Diencephalon (tissue), 1 donor: ENCODE measurements at places on chromosomes 4 and X. TPM values are rescaled to one million over a fixed set of nuclear protein-coding genes. Genes with fewer than 3 reads are reported as not detected.

The EFHC2 gene
- 8.1 TPM for total RNA-seq

The TBCK gene
- 85.6 TPM for total RNA-seq

The PF4V1 gene
- total RNA-seq: 1.6 TPM

The RBM46 gene
- 0.69 TPM for total RNA-seq

The FGFBP2 gene
- not detected for total RNA-seq

The TENM3 gene
- total RNA-seq: 113 TPM

The NMU gene
- 4.2 TPM for total RNA-seq

The PCSK1N gene
- total RNA-seq: 157 TPM

The HSFX2 gene
- total RNA-seq: 1.4 TPM

The RNF175 gene
- total RNA-seq: 45.7 TPM

The AFM gene
- not detected for total RNA-seq

The HPSE gene
- 2.1 TPM for total RNA-seq

The PHKA1 gene
- total RNA-seq: 5.1 TPM

The FHIP1A gene
- 2.1 TPM for total RNA-seq

The CHRDL1 gene
- total RNA-seq: 5.5 TPM

The VCX3B gene
- not detected for total RNA-seq

The ATP8A1 gene
- 197 TPM for total RNA-seq

The MAP9 gene
- 94.1 TPM for total RNA-seq

The NLRP2B gene
- total RNA-seq: not detected

The C4orf46 gene
- total RNA-seq: 22.4 TPM

The SPON2 gene
- 5.1 TPM for total RNA-seq

The NOX1 gene
- not detected for total RNA-seq

The SYNPO2 gene
- total RNA-seq: 8.1 TPM

The CT83 gene
- not detected for total RNA-seq

The CCNG2 gene
- 58.6 TPM for total RNA-seq

The DCAF12L1 gene
- total RNA-seq: 1.2 TPM

The GAGE13 gene
- not detected for total RNA-seq

The ASMT gene
- not detected for total RNA-seq

The RIPPLY1 gene
- total RNA-seq: not detected

The TLR10 gene
- 4.2 TPM for total RNA-seq

The C4orf51 gene
- not detected for total RNA-seq

The SLC6A14 gene
- total RNA-seq: not detected

The SLC25A14 gene
- total RNA-seq: 31.6 TPM

The SLC6A8 gene
- total RNA-seq: 22.8 TPM

The HDX gene
- total RNA-seq: 13.8 TPM

The SPIN4 gene
- 13.4 TPM for total RNA-seq

The PPEF1 gene
- 2.3 TPM for total RNA-seq

The FAT1 gene
- total RNA-seq: 132 TPM

The ZNF674 gene
- 13.4 TPM for total RNA-seq

The ZMAT1 gene
- total RNA-seq: 8.5 TPM

The RTL9 gene
- total RNA-seq: 1.6 TPM

The MAGEC2 gene
- total RNA-seq: not detected

The HTN1 gene
- total RNA-seq: not detected

The TRIM75 gene
- total RNA-seq: not detected

The TMEM271 gene
- 13.1 TPM for total RNA-seq

The FHDC1 gene
- 8.5 TPM for total RNA-seq

The TAF7L gene
- total RNA-seq: 0.46 TPM
